C1 segment of cervical spinal cord (tissue), 14 donors: ENCODE measurements at places on chromosomes 2 and 18.

DNA sequence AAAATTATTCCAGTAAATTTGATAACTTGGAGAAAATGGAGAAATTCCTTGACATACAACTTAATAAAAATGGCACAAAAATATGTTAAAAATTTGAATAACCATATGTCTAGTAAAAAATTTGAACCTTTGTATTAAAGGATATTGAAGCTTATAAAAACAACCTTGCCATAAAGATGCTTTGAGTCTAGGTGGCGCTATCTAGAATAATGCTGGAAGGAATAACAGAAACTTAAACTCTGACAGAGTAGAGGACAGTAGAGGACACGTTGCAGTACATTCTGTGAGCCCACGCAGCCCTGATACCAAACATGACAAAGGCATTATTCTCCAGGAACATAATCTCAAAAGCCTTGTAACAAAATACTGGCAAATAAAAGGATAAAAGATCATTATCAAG is 44.7 kb upstream of the ALKAL2 start:
- no peak for DNase-seq

GRCh38 chr2:237520290-237520689 is 33.2 kb downstream of the MLPH start:
- DNase-seq, result no peak

DNA sequence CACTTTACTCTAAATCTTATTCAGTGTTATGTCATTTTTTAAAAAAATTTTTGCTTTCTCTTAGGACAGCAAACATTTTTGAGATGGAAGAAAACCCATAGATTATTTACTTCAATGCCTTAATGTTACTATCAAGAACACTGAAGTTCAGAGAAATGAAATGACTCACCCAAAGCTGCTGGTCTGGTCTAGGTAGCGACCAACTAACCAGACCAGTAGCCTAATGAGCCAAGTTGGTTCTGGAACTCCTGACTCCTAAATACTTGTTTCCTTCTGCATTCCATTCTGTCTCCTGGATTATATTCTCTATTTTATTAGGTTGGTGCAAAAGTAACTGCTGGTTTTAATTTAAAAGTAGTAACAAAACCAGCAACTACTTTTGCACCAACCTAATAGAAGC is 35.4 kb downstream of the SLC8A1 start:
- no peak for DNase-seq

GRCh38 chr18:25979369-25980040 is 110.9 kb downstream of the SS18 start:
- DNase-seq, result no peak

GRCh38 chr2:234492717-234493485 is 4.0 kb downstream of the ARL4C start:
- no peak for DNase-seq

- no peak for DNase-seq
Observed at GRCh38 chr2:43201016-43201415, 25.4 kb downstream of the ZFP36L2 start.

- DNase-seq, result no peak
Observed at GRCh38 chr2:85318222-85319074, 9.3 kb downstream of the TGOLN2 start.

DNA sequence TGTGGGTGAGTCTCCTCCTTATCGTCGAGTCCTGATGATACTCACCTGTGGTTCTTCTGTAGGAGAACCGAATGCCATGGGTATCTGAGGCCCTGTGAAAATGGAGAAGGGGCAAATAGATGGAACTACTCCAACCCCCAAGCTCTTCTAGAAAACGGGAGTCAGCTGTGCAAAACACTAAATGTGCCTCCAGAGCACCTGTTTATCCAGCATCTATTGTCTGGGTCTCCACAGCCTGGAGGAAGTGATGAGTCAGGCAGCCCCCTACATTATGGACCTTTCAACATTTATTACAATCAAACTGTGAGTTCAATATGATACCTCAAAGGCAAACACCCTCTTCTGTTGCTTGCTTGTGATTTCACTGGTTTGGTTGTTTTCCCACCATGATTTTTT is 9.8 kb upstream of the LRRFIP1 start:
- DNase-seq, result no peak

DNA sequence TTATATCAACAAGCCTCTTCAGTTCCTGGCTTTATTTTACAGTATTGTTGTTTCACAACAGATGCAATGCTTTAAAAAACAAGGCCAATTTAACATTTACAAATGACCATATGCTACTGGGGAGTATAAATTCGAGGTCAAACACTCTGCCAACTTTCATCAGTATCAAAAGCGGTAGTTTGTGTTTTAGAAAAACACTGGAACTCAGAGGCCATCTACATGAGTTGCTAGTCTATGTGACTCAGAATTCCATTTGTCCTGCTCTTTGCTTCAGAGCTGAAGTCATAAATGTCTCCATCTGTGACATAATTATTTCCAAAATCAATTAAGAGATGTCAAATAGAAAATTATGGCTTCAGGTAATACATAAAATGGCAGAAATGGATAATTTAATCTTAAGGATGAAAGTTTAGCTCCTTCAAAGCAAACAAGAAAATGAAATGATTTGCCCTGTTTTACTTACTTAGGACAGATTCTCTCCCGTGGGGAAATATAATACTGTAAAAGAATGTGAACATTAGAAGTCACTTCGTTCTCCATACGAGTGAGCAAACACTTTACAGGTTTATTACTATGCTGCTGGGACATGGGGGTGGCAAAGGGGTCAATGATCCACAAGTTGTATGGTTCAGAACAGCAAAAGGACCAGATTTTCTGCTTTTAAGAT is 3.7 kb downstream of the MEX3C start:
- DNase-seq, result no peak

GRCh38 chr18:77755187-77755586 is 505.5 kb downstream of the GALR1 start:
- DNase-seq, result no peak

GRCh38 chr2:151161821-151162551 is 99.7 kb downstream of the RBM43 start:
- DNase-seq, result no peak

GRCh38 chr2:134384131-134384530 is 130.3 kb downstream of the MGAT5 start:
- DNase-seq, result no peak

DNA sequence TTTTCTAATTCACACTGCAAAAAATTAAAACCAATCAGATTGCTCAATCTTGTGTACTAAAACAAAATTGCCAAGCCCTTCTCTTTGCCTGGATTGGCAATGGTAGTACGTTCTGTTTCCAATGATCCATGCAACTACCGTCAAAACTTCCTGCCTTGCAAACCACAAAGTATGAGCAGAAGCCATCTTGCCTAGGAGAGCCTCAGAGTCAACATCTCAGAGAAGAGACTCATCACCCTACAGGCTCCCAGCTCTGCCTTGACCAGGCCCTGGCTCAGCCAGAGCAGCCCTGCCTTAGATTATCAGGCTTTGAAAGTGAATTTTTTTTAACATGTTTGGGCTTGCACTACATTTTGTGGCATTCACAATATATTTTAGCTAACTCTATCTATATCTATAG is 574.1 kb downstream of the SATB2 start:
- DNase-seq, result no peak

DNA sequence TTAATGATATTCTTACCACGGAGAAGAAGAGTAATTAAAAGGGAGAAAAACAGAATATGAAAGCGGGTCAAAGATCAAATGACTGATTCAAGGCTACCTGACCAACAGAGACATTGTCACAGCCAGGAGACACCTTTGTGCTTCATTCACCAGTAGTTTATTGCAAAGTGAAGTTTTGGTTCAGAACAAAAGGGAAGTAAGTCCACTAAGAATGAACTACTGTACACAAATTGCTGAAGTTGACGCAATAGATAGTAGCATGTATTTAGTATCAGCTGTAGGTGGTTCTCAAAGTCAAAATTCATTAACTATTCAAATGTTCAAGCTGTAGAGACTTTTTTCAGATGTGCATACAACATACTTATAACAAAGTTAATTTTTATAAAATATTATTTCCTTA is 64.7 kb upstream of the COX7A2L start:
- no peak for DNase-seq

GRCh38 chr2:210252699-210253606 is 27.7 kb upstream of the ACADL start:
- DNase-seq, result no peak

- DNase-seq, result no peak
Observed at GRCh38 chr2:129716781-129717559, 262.5 kb upstream of the RAB6C start.

GRCh38 chr18:68766433-68766832 is 31.4 kb upstream of the CCDC102B start:
- DNase-seq, result no peak

DNA sequence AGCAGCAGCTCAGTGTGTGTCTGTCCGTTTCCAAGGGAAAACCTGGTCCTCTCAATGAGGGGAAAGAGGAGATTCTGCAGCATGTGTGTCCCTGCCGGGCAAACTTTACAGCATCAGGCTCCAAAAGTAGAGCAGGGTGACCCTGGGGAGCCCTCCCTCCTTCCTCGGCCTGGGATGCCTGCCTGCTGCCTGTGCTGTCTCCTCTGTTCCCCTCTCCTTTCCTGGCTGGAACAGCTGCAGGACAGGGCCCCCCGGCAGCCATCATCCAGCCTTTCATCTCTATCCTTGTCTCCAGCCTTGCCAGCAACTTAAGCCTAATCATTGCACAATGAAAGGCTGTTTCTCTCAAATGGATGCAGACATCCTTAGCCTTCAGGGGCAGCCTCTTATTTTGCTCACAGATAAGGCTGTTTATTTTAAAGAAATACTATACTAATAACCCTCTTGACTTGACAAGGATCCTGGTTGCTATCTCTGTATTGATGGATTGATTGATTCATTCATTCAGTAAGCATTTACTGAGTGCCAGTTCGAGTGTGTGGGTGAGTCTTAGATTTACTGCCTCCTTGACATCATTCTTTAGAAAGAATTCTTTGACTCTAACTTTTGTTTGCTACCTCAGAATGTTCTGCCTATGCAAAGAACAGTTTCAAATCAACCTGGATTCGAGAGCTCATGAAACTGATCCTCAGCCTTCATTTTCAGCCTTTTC is 40.6 kb upstream of the EDAR start:
- no peak for DNase-seq

GRCh38 chr2:132750606-132751005 is 80.6 kb upstream of the LYPD1 start:
- DNase-seq, result no peak

DNA sequence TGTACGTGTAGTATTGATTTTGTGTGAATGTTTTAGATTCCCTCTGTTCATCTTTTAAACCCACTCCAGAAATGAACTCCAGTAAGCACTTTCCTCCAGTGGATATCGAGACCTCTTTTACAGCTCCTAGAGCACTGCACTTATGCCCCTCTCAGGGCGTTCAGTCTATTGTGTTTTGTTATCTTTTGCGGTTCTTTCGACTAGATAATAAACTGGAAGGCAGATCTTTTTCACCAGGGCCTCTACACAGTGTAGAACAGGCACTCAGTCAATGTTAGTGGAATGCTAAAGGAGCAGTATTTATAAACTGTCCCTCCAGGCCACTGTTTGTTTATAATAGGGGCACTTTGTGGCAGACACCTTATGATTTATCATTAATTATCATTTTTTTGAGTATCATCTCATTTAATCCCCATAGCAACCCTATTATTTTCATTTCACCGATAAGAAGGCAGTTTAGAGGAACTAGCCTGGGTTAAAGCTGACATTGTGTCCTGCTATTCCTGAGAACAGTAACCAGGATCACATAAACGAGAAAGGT is 742 bp upstream of the SOS1 start:
- DNase-seq, result no peak

GRCh38 chr2:170368370-170368769 is 190.4 kb downstream of the MYO3B start:
- no peak for DNase-seq

- no peak for DNase-seq
Observed at GRCh38 chr2:39484206-39484605, 47.1 kb upstream of the MAP4K3 start.

DNA sequence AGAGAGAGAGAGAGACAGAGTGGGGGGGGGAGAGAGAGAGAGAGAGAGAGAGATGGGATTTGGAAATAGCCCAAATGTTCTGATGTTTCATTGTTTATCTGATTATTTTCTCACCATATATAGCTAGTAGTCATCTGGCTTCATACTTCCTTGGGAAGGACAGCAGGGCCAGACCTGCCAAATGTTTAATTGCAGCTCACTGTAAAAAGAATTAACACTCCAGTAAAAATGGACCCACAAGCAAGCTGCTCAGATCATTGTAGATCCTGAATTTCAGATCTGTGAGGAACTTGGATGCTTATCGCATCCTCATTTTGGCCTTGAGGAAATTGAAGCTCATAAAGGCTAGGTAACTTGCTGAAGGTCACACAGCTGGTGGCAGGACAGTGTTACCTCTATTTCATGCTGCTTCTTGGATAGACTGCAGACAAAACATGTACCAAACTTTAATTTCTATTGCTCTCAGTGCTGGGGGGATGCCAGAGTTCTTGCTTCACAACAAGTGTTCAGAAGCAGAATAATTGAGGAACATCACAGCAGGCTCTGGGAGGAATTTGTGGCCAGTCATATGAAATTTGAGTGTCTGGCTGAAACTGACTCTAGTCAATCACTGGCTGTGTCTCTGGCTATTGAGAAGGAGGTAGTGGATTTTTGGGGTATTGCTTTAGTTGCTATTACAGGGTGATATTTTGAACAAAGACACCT is 223.5 kb downstream of the PIK3C3 start:
- DNase-seq, result no peak

GRCh38 chr2:71887196-71887595 is 260.5 kb downstream of the CYP26B1 start:
- no peak for DNase-seq

DNA sequence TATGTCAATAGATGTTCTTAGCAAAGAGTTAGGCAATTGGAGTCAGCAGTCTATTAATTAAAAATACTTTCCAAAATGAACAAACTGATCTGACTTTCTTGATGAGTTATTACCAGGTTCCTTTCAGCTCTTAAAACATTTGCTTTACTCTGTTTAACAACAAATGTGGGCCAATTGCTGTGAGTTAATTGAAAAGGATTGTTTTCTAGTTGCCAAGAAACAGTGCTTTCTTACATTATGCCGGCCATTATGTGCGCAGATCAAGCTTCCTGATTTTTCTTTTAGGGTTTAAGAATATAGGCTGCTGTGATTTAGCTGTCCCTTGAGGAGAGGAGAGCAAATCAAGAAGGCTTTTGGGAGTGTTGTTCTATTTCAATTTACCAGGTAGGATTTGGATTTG is 50.5 kb upstream of the ITPRID2 start:
- DNase-seq, result no peak

GRCh38 chr2:16746833-16747232 is 81.2 kb upstream of the CYRIA start:
- no peak for DNase-seq
